GM20000 (cell line): ENCODE measurements at places on chromosomes 12 and 14.

- DNase-seq, result peak; percentile 7
These were observed 628 bp downstream of the SNRPF start for GRCh38 chr12:95859344-95859816.

DNA sequence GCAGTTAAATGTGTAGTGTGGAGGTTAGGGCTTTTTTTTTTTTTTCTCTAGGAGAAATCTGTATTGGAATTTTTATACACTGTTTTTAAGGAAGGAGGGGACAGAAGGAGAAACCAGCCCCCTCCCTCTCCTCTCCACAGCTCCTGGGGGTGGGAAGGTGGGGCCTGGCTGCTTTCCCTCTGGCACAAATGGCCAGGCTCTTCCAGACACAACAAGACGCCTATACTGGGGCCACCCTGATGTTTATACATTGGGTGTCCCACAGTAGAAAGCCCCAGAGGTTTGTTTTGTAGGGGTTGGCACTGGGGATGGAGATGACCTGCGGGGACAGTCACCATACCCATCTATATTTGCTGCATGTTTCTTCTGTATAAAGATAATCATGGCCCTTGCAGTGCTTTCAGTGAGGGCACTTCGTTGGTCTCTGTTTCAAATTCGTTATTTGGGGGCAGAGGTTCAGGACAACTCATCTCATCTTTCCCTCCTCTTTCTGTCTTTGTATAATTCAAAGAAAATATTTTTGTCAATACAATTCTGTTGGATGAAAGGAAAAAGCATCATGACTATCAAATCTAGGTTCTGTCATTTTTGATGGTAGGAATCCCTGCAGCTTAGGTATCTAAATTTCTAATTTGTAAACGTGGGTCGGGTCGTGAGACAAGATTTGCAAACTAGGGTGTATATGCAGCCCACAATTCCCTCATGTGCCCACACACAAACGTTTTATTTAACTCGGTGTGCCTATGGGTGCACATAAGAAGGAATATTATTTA is 2.3 kb upstream of the HOTAIR start:
- no peak for DNase-seq

DNA sequence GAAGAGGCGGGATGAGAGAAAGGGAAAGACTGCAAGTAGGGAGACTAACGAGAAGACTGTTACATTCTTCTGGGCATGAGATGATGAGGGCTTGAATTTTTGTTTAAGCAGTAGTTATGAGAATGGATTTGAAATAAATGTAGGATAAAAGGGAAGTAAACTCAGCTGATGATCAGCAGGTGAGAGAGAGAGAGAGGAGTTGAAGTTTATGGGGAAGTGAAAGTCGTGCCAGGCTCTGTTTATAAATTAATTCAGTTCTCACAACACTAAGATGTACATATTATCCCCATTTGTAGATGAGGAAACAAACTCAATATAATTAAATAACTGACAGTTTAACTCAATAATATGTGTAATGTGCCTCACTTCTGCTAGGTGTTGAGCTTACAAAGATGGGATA is 170.0 kb upstream of the RMST start:
- no peak for DNase-seq

GRCh38 chr12:109677279-109677691 is 36.3 kb upstream of the FAM222A start:
- no peak for DNase-seq

DNA sequence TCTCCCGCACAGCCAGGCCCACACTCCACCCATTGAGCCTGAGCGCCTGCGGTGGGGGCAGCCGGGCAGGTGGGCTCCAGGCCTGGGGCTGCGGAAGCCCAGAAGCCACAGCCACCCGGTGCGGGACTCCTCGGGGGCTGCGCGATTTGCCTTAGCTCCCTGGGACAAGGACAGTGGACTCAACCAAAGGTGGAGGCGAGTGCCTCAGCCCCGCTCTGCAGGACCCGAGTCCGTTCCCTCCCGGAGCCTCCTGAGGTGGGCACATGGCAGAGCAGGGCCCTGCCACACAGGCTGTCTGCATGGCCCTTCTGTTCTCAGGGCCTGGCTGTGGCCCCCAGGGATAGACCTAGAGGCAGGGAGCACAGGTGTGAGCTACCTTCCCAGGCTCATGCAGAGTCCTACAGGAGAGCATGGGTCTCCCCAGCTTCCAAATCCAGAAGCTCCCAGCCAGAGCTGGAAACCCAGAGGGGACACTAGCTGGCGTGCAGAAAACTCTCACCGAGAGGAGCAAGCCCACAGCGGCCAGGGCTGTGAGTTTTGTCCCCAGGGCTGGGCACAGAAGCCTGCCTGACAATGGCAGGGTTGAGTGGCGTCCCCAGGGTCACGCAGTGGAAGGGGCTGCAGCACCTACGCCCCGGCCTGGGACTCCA is 22.2 kb upstream of the LRTM2 start:
- peak; percentile 3 for DNase-seq

GRCh38 chr12:75315518-75315917 is 14.6 kb downstream of the CAPS2 start:
- no peak for DNase-seq

DNA sequence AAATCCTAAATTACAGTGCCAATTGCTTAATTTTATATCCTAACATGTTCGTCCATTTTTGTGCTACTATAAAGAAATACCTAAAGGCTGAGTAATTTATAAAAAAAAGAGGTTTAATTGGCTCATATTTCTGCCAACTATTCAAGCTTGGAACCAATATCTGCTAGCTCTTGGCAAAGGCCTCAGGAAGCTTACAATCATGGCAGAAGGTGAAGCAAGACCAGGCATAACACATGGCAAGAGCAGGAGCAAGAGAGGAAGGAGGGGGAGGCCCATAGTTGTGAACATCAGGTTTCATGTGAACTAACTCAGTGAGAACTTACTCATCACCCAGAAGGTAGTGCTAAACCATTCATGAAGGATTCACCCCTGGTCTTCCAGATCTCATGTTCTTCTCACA is 494.3 kb downstream of the CCER1 start:
- DNase-seq, result no peak

DNA sequence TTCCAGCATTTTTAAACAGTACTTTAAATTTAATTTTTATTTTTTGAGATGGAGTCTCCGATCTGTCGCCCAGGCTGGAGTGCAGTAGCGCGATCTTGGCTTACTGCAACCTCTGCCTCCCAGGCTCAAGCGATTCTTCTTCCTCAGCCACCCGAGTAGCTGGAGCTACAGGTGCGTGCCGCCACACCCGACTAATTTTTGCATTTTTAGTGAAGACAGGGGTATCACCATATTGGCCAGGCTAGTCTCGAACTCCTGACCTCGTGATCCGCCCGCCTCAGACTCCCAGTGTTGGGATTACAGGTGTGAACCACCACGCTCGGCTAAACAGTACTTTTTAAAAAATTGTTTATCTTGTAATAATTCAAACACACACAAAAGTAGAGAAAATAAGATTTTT is 4.2 kb upstream of the FOXJ2 start:
- DNase-seq, result no peak

- DNase-seq, result no peak
These were observed 25.9 kb downstream of the RHOF start for GRCh38 chr12:121767525-121768016.

GRCh38 chr14:92678766-92679165 is 69.7 kb downstream of the LGMN start:
- no peak for DNase-seq

- no peak for DNase-seq
These were observed 700.4 kb upstream of the TBX3 start for GRCh38 chr12:115384391-115384790.

DNA sequence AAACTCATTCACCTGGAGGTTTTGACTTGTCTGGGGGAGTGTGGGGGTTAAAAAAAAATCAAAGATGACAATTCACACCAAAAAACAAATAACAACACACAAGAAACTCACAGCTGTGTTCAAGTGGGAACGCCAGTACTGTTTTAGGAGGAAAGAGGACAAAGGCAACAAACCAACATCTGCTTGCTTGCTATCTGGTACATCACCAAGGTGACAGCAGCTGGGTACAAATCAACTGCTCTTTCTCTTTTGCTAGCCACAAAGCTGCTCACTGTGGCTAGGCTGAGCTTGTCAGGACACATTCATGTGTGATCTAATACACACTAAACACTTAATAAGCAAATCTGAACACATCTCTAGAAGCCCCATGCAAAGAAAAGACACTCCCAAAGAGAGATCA is 128.0 kb upstream of the RAP1B start:
- peak; percentile 53 for DNase-seq
